HepG2 (cell line): ENCODE measurements at places on chromosomes 2 and 18. TPM values are rescaled to one million over a fixed set of nuclear protein-coding genes. Genes with fewer than 3 reads are reported as not detected.

TANC1 gene
- polyA plus RNA-seq, result 4.2 and 5.6 TPM in 2 replicates

ANKRD53 gene
- polyA plus RNA-seq, result 0.12 and 0.15 TPM in 2 replicates

SOWAHC gene
- polyA plus RNA-seq, result 21.2 and 21.4 TPM in 2 replicates

LRP2 gene
- polyA plus RNA-seq, result 0.03 and 0.07 TPM in 2 replicates

PROKR1 gene
- polyA plus RNA-seq, result not detected in 2 replicates

CENPA gene
- 19.6 and 28.5 TPM in 2 replicates for polyA plus RNA-seq

ANKRD30B gene
- not detected in 2 replicates for polyA plus RNA-seq

R3HDM1 gene
- polyA plus RNA-seq, result 47.8 and 54.3 TPM in 2 replicates

SULT1C4 gene
- polyA plus RNA-seq, result 8.3 and 8.6 TPM in 2 replicates

ANKRD36B gene
- 5.5 and 7.3 TPM in 2 replicates for polyA plus RNA-seq

REG3A gene
- 0.13 TPM in 1 of 2 replicates, not detected in the other for polyA plus RNA-seq

AGXT gene
- 96.1 and 133 TPM in 2 replicates for polyA plus RNA-seq

SPR gene
- polyA plus RNA-seq, result 32.4 and 34.0 TPM in 2 replicates

CFAP65 gene
- polyA plus RNA-seq, result 0.03 and 0.05 TPM in 2 replicates

SUPT7L gene
- 77.5 and 78.0 TPM in 2 replicates for polyA plus RNA-seq

VWA3B gene
- not detected in 2 replicates for polyA plus RNA-seq

BOLL gene
- polyA plus RNA-seq, result not detected in 2 replicates

MC5R gene
- not detected in 2 replicates for polyA plus RNA-seq

PLEKHH2 gene
- polyA plus RNA-seq, result 3.0 and 3.1 TPM in 2 replicates

SH2D6 gene
- 0.18 and 0.26 TPM in 2 replicates for polyA plus RNA-seq

SERPINB2 gene
- polyA plus RNA-seq, result 0.04 and 0.07 TPM in 2 replicates

TUBB8B gene
- 4.4 and 6.7 TPM in 2 replicates for polyA plus RNA-seq

RNF125 gene
- polyA plus RNA-seq, result 0.84 and 1.8 TPM in 2 replicates

RNF144A gene
- 13.2 and 13.9 TPM in 2 replicates for polyA plus RNA-seq

RFTN2 gene
- polyA plus RNA-seq, result not detected in 2 replicates

CNRIP1 gene
- not detected in 2 replicates for polyA plus RNA-seq

GEN1 gene
- polyA plus RNA-seq, result 5.1 and 9.9 TPM in 2 replicates

DCDC2C gene
- polyA plus RNA-seq, result not detected in 2 replicates

AQP4 gene
- polyA plus RNA-seq, result 0.62 and 0.95 TPM in 2 replicates

MALL gene
- polyA plus RNA-seq, result not detected in 2 replicates

PSTPIP2 gene
- polyA plus RNA-seq, result 0.24 and 0.25 TPM in 2 replicates

NPPC gene
- polyA plus RNA-seq, result not detected in 2 replicates

LAMA3 gene
- 0.45 and 0.65 TPM in 2 replicates for polyA plus RNA-seq

ANAPC1 gene
- polyA plus RNA-seq, result 42.9 and 50.0 TPM in 2 replicates

TTN gene
- polyA plus RNA-seq, result under 0.01 TPM in 1 of 2 replicates, not detected in the other

CYP27A1 gene
- polyA plus RNA-seq, result 266 and 314 TPM in 2 replicates

LCT gene
- not detected in 2 replicates for polyA plus RNA-seq

PROM2 gene
- not detected in 2 replicates for polyA plus RNA-seq

DSG4 gene
- 0.04 and 0.07 TPM in 2 replicates for polyA plus RNA-seq

GPR35 gene
- 44.2 and 60.8 TPM in 2 replicates for polyA plus RNA-seq

ALPP gene
- not detected in 2 replicates for polyA plus RNA-seq

SAG gene
- not detected in 2 replicates for polyA plus RNA-seq
